Motor neuron (in vitro differentiated cells): ENCODE measurements at places on chromosomes 1 and 21.
A peak's percentile ranks its signal among the peaks of the same experiment; 100 is the strongest.

DNA sequence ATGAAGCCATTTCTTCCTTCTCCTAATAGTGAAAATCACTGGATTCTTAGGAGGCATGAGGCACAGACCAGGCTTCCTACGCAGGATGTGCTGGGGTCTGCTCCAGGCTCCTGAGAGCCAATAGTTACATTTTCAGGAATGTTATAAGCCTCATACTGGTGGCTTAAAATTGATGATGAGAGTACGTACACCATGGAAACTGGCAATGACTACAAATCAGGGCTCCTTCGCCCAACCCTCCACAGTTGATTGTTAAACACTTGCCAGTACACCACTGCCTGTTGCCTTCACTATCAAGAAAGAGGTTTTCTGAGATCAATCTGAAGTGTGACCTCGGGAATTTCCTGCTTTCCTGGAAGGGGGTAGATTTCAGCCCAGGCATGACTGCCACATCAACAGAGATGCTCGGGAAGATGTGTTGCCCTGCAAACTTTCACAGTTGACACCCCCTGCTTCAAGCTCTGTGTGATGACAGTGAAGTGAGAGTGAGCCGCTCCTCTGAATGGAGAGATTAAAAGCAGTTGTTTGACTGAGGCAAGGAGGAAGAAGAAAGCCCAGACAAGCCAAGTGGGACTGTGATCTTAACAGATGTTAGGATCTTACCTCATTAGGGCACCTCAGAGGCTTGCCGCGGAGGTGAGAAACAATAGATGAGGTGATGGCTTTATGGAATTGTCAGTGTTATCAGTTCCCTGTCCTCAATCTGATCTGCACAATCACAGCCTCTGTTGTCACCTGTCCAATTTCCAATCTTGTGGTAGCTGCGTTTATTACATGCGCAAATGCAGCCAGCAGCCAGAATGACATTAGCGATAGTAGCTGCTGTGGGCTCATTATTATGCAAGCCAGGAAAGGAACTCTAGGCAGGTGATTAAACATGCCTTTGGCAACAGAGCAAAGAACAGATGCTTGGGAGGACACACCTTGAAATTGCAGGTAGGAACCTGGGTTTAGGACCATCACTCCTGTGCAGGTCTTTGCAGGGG lies 277.3 kb downstream of the KAZN start:
- no peak for ATAC-seq

DNA sequence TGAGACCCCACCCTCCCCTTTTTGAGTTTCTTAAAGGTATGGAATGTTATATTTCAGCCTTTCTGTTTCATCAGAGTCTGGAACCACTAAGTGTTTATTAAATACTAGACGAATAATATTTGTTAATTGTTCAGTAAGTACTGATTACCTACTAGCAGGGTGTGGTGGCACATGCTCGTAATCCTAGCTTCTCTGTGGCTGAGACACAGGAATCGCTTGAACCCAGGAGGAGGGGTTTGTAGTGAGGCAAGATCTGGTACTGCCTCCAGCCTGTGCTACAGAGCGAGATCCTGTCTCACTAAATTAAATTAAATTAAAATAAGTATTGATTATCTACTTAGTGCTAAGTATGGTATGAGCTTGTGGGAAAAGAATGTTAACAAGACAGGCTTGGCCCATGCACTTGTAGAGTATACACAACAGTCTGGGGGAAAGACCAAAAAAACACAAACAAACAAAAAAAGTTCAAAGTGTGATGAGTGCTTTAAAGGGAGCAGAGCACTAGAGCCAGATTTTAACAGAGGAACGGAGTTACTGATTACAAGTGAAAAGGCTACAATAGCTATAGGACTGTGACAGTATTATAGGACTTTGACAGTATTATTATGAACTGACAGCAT lies 2.4 kb downstream of the CEPT1 start:
- no peak for ATAC-seq

- no peak for ATAC-seq
Measured at GRCh38 chr1:10383630-10384029, 15.2 kb upstream of the PGD start.

GRCh38 chr1:243667591-243667990 lies 182.5 kb downstream of the AKT3 start:
- no peak for ATAC-seq

GRCh38 chr1:85087659-85088407 lies 39.5 kb upstream of the MCOLN3 start:
- no peak for ATAC-seq

- ATAC-seq: no peak
Measured at GRCh38 chr1:211811848-211812247, 18.7 kb downstream of the LPGAT1 start.

- ATAC-seq: no peak
Measured at GRCh38 chr1:34412598-34413370, 236.1 kb downstream of the C1orf94 start.

DNA sequence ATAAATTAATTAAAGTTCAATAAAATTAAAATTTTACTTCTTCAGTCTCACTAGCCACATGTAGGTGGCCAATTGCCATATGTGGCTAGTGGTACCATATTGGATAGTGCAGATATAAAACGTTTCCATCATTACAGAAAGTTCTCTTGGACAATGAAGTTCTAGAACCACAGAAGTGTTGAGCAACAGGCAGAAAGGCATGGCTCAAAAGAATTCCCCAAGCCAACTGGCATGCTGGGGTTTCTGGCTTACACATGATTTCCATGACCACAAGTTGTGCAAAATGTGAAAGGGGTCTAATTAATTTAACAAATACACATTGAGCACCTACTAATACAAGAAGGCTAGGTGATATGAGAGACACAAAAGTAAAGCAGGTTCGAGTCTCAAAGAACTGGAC lies 72.2 kb upstream of the CDC42BPA start:
- ATAC-seq: no peak

GRCh38 chr21:45454926-45455673 lies 50.1 kb downstream of the COL18A1 start:
- ATAC-seq: peak; percentile 31

- peak; percentile 99 for ATAC-seq
Measured at GRCh38 chr1:183983371-183984105, 54.0 kb downstream of the COLGALT2 start.

DNA sequence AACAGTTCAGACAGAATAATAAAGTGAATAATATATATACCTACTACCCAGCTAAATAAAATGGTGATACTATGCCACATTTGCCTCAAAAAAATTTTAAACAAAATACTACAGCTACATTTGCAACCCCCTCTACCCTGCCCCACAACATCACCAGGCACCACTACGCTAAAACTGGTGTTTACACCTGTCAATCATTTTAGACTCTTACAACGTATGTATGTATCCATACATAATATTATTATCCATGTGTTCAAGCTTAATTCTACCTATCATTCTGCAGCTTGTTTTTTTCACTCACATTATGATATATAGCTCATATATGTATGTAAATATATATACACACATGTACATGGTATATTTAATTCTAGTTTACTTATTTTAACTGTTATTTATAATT lies 62.5 kb downstream of the NIBAN1 start:
- ATAC-seq: no peak

GRCh38 chr1:27719286-27720251 lies 6.2 kb upstream of the FAM76A start:
- no peak for ATAC-seq

- no peak for ATAC-seq
Measured at GRCh38 chr1:229538945-229539344, 19.6 kb downstream of the ABCB10 start.

DNA sequence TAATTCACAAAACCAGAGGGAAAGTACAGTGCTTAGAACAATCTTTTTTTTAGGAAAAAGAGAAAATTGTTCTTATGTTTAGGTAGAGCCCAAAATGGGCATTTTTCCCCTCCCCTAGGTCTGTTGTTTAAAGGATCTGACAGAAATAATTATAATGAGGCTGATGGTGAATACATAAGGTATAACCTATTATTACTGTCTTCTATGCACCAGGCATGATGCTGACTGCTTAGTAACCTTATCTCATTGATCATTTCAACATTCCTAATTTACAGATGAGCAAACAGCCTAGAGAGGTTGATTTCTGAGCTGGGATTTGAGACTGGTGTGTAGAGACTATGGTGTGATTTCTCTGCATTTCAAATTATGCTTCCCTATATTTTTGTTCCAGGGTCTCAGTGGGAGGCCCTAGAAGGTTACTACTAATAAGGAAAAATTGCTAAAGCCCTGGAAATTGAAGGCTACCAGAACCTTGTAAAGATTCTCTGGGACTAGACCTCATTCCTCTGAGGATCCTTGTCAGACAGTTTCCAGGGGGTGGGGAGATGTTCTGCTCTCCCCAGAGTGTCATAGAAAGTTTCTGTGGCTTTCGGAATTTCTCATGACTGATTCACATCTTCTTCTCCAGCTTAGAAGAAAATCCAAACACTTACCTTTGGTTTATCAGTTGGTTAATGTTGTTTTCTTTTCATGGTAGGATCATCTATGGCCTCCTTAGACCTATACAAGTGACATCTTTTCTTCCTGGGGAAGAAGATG lies 44.9 kb downstream of the ROR1 start:
- ATAC-seq: no peak

GRCh38 chr1:33692206-33693188 lies 171.4 kb upstream of the HMGB4 start:
- no peak for ATAC-seq

- no peak for ATAC-seq
Measured at GRCh38 chr1:206065547-206066145, 12.7 kb downstream of the RHEX start.

GRCh38 chr1:77468949-77469710 lies 187.3 kb downstream of the AK5 start:
- ATAC-seq: peak; percentile 91

DNA sequence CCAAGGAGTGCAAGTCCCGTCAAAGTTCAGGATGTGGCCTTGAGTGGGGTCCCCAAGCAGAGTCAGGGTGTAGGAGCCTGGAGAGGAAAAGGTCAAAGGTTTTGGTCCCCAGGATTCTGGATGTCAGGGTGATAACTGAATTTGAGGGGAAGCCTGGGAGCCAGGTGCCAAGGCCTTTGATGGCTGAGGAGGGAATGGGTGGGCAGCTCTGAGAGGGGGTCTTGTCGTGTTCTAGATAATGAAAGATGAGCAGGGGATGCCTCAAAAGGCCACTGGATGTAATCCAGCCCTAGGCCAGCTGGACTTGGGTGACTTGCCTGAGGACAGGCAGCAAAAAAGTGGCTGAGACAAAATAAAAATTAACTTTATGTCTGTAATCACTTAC lies 27.5 kb upstream of the KCNA2 start:
- ATAC-seq: no peak

- ATAC-seq: no peak
Measured at GRCh38 chr1:169745015-169745861, 11.4 kb upstream of the SELE start.

GRCh38 chr1:54230507-54231339 lies 30.8 kb downstream of the MRPL37 start:
- ATAC-seq: peak; percentile 62

DNA sequence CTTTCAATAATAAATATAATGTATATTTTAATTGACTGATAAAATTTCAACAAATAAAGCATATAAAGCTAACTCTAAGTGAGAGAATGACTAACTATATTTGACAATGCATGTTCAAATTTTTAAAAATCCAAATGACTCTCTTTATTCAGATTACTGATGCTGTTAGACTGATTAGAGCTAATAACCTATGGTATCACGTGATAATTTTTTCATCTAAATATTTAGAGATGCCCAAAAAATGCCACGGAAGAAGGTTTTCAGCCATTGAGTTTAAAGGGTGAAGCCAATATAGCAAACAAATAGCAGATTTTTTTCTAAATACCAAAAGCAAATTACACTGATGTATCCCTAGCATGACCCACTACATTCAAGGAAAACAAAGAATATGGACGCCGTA lies 61.1 kb upstream of the OR10J4 start:
- ATAC-seq: no peak

- ATAC-seq: no peak
Measured at GRCh38 chr1:215673943-215674342, 106.8 kb downstream of the KCTD3 start.

- ATAC-seq: peak; percentile 34
Measured at GRCh38 chr1:15758343-15758931, at the start of gene FBLIM1. Gene FBLIM1 (plus strand): TSS chr1:15758795. CDS start chr1:15764984, 6,189 bp downstream.

GRCh38 chr1:18069903-18070302 lies 37.7 kb upstream of the IGSF21 start:
- no peak for ATAC-seq

DNA sequence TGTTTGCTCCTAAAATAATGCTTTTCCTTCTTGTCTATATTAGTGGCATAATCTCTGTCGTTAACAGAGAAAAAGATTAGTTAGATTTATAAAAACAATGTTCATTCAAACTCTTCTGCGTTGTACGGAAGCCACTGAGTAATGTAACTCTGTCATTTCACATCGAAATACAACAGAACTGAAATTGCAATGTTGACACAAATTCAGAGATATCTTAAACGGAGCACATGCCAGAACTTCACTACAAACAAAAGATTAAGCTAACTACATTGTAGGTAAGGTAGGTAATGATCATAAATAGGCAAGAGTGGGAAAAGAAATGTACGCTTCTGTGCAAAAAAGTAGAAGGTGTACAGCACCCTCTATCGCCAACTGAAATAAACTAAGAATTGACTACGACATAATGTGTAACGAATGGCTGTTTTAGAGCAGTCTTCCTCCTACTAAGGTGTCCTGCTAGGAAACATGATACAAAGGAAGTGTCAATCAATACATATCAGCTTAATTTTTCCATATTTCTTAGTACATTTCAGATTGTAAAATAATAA lies 56.6 kb downstream of the PCNX2 start:
- no peak for ATAC-seq

- no peak for ATAC-seq
Measured at GRCh38 chr1:98386675-98387440, 274.7 kb upstream of the SNX7 start.

DNA sequence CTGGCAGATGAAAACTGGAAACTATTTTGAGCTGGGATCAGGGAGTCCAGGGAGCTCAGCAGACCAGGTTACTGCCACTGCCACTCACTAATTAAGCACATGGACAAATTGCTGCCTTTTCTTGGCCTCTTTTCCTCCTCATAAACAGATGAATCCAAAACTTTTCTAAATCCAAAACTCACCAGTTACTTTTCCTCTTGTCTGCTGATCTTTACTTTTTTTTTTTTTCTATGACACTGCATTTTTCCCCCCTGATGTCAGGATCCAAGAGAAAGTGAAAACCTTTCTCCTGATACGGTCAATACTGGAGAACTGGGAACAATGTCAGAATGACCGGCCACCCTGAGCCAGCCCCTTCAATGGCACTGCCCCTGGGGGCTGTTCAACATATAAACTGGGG lies 405.8 kb downstream of the DUSP10 start:
- ATAC-seq: peak; percentile 10

DNA sequence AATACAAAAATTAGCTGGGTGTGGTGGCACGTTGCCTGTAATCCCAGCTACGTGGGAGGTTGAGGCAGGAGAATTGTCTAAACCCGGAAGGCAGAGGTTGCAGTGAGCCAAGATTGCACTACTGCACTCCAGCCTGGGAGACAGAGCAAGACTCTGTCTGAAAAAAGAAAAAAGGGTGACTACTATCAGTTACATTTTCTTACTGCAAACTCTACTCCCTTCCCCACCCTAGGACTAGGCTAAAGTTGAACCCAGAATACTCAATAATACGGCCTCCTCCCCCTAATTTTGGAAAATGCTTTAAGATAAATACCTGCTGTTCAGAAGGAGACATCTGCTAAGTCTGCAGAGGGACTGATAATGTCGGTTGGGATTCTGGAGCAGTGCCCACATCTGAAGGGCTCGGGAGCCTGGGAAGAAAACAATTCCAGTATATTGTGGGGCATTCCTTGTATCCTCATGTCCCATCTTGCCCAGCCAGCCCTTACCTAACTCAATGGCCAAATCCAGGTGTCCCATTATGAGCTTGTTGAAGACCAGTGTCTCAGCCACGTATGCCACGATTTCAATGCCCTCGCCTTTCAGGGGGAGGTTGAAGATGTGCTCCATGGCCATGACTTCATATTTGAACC lies 89.7 kb downstream of the ADCY10 start:
- ATAC-seq: no peak

GRCh38 chr1:214854126-214854875 lies 228.2 kb upstream of the KCNK2 start:
- ATAC-seq: no peak
